Cardiac muscle cell (in vitro differentiated cells and primary cell): ENCODE measurements at places on chromosomes 4 and X. TPM values are rescaled to one million over a fixed set of nuclear protein-coding genes. Genes with fewer than 3 reads are reported as not detected.

The SLC49A3 gene
- 0.42 and 1.9 TPM in 2 replicates for total RNA-seq

The TRIM75 gene
- not detected in 2 replicates for total RNA-seq

The POU3F4 gene
- 0.03 TPM in 1 of 2 replicates, not detected in the other for total RNA-seq

The IRF2 gene
- 11.8 and 12.0 TPM in 2 replicates for total RNA-seq

The VCX3B gene
- total RNA-seq, result 1.3 TPM in 1 of 2 replicates, not detected in the other

The PCDH11X gene
- 0.99 and 1.4 TPM in 2 replicates for total RNA-seq

The EREG gene
- not detected in 2 replicates for total RNA-seq

The VSIG4 gene
- total RNA-seq, result not detected in 2 replicates

The HERC6 gene
- total RNA-seq, result 11.5 and 18.5 TPM in 2 replicates

The MAGEB2 gene
- not detected in 2 replicates for total RNA-seq

The SSX1 gene
- not detected in 2 replicates for total RNA-seq

The RTL9 gene
- total RNA-seq, result 0.74 and 1.4 TPM in 2 replicates

The SHROOM2 gene
- total RNA-seq, result 32.9 and 36.0 TPM in 2 replicates

The S100P gene
- total RNA-seq, result not detected in 2 replicates

The BGN gene
- 0.54 and 1.9 TPM in 2 replicates for total RNA-seq

The SCFD2 gene
- 13.2 and 15.1 TPM in 2 replicates for total RNA-seq

The HPSE gene
- 0.06 TPM in 1 of 2 replicates, not detected in the other for total RNA-seq

The C4orf50 gene
- 0.14 and 0.15 TPM in 2 replicates for total RNA-seq

The CT45A1 gene
- total RNA-seq, result not detected in 2 replicates

The PLXNB3 gene
- 0.48 and 0.85 TPM in 2 replicates for total RNA-seq

The RAB39B gene
- 1.7 and 2.1 TPM in 2 replicates for total RNA-seq

The TEX13B gene
- total RNA-seq, result not detected in 2 replicates

The DGAT2L6 gene
- not detected in 2 replicates for total RNA-seq

The CLNK gene
- not detected in 2 replicates for total RNA-seq

The ABHD18 gene
- total RNA-seq, result 16.7 and 18.8 TPM in 2 replicates

The UGT2B7 gene
- total RNA-seq, result not detected in 2 replicates

The TMEM31 gene
- total RNA-seq, result not detected in 2 replicates
